ENCODE measurements at places on chromosomes 11 and 22. TPM values are rescaled to one million over a fixed set of nuclear protein-coding genes. Genes with fewer than 3 reads are reported as not detected.

GRCh38 chr11:96622026-96622634 lies 232.3 kb downstream of the JRKL start:
- DNase-seq, result no peak
- H3K27ac ChIP-seq, result peak overlapping the region; percentile 56
- H3K4me1 ChIP-seq, result no peaks in the 10 kb centered on the region
- H3K4me3 ChIP-seq, result no peak overlapping the region
- no peaks in the 10 kb centered on the region for H3K27me3 ChIP-seq
- H3K36me3 ChIP-seq, result no peaks in the 10 kb centered on the region

The GDPD4 gene
- total RNA-seq, result not detected

DNA sequence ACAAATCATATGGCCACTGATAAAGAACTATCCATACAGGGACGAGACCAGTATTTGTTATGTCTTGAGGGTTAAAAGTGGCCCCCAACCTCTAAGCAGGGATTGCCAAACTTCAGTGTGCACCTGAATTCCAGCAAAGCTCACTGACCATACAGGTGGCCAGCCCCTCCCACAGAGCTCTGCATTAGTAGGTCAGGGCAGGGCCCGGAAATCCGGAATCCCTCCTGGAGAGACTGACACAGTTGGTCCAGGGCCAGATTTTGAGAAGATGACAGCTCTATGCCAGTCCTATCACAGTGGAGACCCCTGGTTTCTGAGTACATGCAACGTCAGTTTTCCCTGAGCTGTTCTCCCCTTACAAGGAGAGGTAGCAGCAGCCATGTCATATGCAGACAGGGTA lies 20.8 kb downstream of the VPS37C start:
- H3K27me3 ChIP-seq, result no peaks in the 10 kb centered on the region
- no peak overlapping the region for H3K27ac ChIP-seq
- no peak overlapping the region for H3K4me3 ChIP-seq
- DNase-seq, result no peak
- H3K4me1 ChIP-seq, result peaks cover 22% of the 10 kb centered on the region

DNA sequence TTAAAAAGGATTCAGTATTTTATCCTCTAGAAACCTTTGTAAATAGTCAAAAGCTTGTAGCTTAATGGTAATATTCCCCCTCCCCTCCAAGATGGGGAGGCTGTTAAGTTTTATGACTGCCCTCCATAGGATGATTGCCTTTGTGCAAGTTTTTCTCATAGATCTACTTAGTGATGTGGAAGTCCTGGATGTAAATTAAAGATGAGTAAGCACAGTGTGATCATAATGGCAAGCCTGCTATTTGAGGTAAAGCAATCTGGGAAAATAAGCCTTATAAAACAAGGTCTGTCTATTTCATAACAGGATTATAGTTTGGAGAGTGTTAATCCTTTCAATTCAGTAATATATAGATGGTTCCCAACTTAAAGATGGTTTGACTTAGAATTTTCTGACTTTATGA lies 216.3 kb downstream of the DDX10 start:
- no peak overlapping the region for H3K27ac ChIP-seq
- no peaks in the 10 kb centered on the region for H3K27me3 ChIP-seq
- no peak for DNase-seq
- no peaks in the 10 kb centered on the region for H3K36me3 ChIP-seq

GRCh38 chr11:16846305-16846704 lies 107.9 kb downstream of the C11orf58 start:
- H3K4me3 ChIP-seq, result no peak overlapping the region
- H3K4me1 ChIP-seq, result peaks cover 7% of the 10 kb centered on the region
- no peak for DNase-seq
- H3K27me3 ChIP-seq, result no peaks in the 10 kb centered on the region

GRCh38 chr22:24434471-24435322 lies 7.3 kb downstream of the ADORA2A start:
- peaks cover 68% of the 10 kb centered on the region for H3K4me1 ChIP-seq
- H3K27ac ChIP-seq, result peak overlapping the region; percentile 81

The PTGDR2 gene
- total RNA-seq, result 1.0 TPM

- H3K27ac ChIP-seq, result no peak overlapping the region
- H3K4me1 ChIP-seq, result peaks cover 44% of the 10 kb centered on the region
- no peaks in the 10 kb centered on the region for H3K36me3 ChIP-seq
- H3K4me3 ChIP-seq, result no peak overlapping the region
- H3K27me3 ChIP-seq, result no peaks in the 10 kb centered on the region
- no peak for DNase-seq
Observed at GRCh38 chr11:72439455-72439854, 5.1 kb upstream of the CLPB start.

DNA sequence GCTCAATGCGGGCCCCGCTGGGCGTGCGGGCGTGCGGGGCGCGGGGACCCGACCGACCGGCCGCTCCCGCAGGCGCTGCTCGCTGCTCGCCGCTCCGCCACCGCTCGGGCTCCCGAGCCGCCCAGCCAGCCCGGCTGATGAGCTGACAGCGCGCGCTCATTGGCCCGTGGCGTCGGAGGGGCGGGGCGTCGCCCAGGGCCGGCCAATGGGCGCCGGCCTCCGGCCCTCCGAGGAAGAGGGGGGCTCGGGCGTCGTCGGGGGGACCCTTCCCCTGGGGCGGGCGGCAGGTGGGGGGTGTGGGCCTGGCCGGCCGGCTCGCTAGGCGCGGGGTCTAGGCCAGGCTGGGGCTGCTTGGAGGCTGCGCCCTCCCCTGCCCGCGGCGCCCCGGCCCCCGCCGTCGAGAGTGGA lies at the start of gene SCUBE1:
TSS of gene SCUBE1 (minus strand) at position 111 of the 408 bp plus-strand sequence. CDS start 111 bp downstream, outside the sequence.
- H3K36me3 ChIP-seq, result no peaks in the 10 kb centered on the region
- H3K27ac ChIP-seq, result no peak within 1 kb of the TSS
- no peaks in the 10 kb centered on the region for H3K4me1 ChIP-seq
- peak within 1 kb of the TSS; percentile 5 for H3K4me3 ChIP-seq

- no peaks in the 10 kb centered on the region for H3K4me1 ChIP-seq
- H3K27me3 ChIP-seq, result no peaks in the 10 kb centered on the region
- H3K4me3 ChIP-seq, result no peak overlapping the region
- no peak overlapping the region for H3K27ac ChIP-seq
- no peak for DNase-seq
Observed at GRCh38 chr11:74282421-74282820, 29.0 kb downstream of the P4HA3 start.

The OR10D3 gene
- total RNA-seq, result not detected

The SPI1 gene
- total RNA-seq, result 4.0 TPM

The APOL4 gene
- 22.6 TPM for total RNA-seq

DNA sequence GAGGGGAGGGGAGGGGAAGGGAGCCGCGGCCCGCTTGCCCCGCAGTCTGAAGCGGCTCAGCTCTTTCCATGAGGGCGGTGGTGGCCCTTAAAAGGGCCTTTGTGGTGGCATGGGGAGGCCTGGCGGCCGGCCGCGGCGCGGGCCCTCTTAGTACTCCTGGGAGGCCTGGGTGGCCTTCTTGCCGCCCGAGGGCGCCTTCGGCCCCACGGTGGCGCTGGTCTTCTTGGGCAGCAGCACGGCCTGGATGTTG lies 6.9 kb downstream of the DPAGT1 start:
- H3K4me3 ChIP-seq, result peak overlapping the region; percentile 74
- H3K4me1 ChIP-seq, result peaks cover 24% of the 10 kb centered on the region
- peak overlapping the region; percentile 94 for H3K27ac ChIP-seq
- peak; percentile 85 for DNase-seq

GRCh38 chr22:39410264-39410663 lies 10.7 kb downstream of the TAB1 start:
- no peak for DNase-seq
- no peaks in the 10 kb centered on the region for H3K27me3 ChIP-seq
- peaks cover 8% of the 10 kb centered on the region for H3K4me1 ChIP-seq
- H3K36me3 ChIP-seq, result peaks cover 6% of the 10 kb centered on the region

DNA sequence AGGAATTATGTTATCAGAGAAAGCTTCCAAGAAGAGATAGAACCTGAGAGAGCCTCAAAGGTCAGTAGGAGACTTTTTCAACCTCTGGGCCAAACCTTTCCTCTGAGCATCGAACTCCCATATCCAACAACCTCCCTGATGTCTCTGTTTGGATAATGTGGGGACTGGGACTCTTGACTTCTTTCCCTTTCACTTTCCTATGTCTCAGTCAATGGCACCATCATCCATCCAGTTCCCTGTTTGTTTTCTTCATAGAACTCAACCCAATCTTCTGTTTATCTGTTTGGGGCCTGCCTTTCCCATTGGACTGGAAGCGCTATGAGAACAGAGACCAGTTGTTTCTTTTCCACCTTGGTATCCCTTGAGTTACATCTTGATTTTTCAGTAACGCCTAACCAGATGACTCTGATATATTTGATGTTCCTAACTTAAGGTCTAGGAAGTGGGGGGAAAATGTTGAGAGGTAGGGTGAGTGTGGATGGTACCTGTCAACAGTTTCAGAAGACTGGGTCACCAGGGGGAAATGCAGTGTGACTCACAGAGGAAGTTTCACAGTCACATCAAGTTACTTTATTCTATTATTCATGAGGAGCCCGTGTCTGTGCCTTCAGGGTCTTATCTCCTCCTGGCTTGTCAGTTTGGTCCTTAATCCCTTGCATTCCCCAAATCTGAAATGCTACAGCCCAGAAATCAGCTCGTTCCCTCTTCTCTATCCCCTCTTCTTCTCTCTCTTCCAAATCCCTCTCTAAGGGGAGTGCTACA lies 4.5 kb upstream of the KCNE3 start:
- H3K27ac ChIP-seq, result no peak overlapping the region
- H3K4me1 ChIP-seq, result peaks cover 15% of the 10 kb centered on the region
- H3K4me3 ChIP-seq, result no peak overlapping the region
- no peaks in the 10 kb centered on the region for H3K36me3 ChIP-seq
- no peaks in the 10 kb centered on the region for H3K27me3 ChIP-seq
